ENCODE measurements at places on chromosomes 16 and 17. TPM values are rescaled to one million over a fixed set of nuclear protein-coding genes. Genes with fewer than 3 reads are reported as not detected.

The OSBPL7 gene
- 19.4 TPM for total RNA-seq

The HIC1 gene
- 4.7 TPM for total RNA-seq

The IRX3 gene
- total RNA-seq = not detected

The SPATA22 gene
- total RNA-seq = 1.8 TPM

The EMC8 gene
- total RNA-seq = 22.0 TPM

The C17orf107 gene
- 16.2 TPM for total RNA-seq

The MYH1 gene
- total RNA-seq = 0.34 TPM

The ITGA3 gene
- total RNA-seq = 20.0 TPM

The FAM171A2 gene
- total RNA-seq = 41.0 TPM
